GM12892 (cell line): ENCODE measurements at places on chromosomes 1 and 21.

DNA sequence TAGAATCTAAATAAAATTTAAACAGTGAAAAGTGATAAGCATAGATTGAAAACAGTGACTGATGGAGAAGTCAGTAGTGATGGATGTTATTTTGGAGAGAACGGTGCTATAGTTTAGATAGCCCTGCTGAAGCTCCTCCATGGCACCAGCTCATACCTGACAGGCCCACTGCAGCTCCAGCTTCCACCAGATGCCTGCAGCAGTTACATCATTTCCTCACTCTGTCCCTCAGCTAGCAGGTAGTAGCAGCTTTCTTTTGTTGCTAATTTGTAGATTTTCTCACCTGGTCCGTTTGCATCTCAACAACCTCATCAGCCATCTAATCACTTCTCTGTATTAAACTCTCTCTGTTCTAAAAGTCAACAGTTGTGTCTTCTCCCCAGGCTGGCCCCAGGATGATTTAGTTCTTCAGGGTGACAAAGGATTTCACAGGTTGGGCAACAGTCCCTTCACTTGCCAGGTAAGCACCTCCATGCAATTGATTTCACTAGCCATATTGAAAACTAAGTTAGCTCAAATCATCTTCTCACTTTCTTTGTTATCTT is 128.3 kb downstream of the LMX1A start:
- DNase-seq = no peak

- DNase-seq = no peak
Observed at GRCh38 chr1:245772739-245773138, 618.0 kb downstream of the KIF26B start.

DNA sequence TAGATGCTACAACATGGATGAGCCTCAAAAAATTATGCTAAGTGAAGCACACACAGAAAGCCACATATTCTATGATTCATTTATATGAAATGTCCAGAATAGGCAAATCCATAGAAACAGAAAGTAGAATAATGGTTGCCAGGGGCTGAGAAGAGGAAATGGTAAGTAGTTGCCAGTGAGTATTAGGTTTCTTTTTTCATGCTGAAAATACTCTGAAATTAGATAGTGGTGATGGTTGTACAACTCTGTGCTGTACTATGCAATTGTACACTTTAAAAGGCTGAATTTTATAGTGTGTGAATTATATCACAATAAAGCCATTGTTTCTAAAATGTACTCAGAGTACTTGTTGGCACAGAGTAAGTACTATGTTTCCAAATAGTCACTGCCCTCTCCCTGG is 15.5 kb upstream of the GFI1 start:
- DNase-seq = no peak

DNA sequence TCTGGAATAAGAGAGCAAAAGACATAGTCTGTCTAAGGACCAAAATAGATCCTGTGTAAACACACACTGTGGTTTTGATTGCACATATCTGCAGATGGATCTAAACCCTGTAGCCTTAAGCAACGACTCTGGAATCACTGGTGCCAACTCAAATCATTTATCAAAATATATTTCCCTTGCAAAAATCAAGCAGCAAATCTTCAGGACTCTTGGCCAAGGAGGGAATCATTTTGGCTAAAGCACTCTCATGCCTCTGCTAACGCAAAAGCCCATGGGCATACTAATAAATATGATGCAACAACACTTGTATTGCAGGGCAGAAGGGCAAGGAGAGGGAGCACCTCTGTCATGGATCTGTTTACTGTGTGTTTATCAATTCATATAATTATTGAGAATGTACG is 155.4 kb upstream of the DUSP10 start:
- DNase-seq = no peak

GRCh38 chr1:198848649-198849048 is 209.8 kb downstream of the PTPRC start:
- DNase-seq = no peak

GRCh38 chr1:109636201-109636952 is 16.7 kb downstream of the AMPD2 start:
- DNase-seq = no peak

DNA sequence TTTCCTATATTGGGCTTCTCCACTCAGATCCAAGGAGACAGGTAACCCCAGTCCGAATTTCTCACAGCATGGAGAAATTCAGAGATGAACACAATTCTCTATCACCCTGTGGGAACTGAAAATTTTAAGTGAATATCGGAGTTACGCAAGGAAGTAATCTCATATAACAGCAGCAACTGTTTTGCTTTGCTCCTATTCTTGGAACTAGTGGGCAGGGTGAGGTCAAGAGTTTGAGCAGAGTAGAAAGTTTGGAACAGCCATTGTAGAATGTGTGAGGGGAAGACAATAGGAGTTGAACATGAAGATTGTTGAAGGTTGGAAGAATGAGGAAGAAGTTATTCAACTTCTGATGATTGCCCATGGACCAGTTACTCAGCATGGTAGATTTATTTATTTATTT is 24.3 kb upstream of the SLC35D1 start:
- DNase-seq = no peak

- no peak for DNase-seq
Observed at GRCh38 chr1:246497331-246497915, 9.7 kb downstream of the SMYD3 start.

- no peak for DNase-seq
Observed at GRCh38 chr1:16122350-16122881, 33.5 kb downstream of the EPHA2 start.

GRCh38 chr1:167714098-167714438 is 7.7 kb upstream of the MPZL1 start:
- DNase-seq = no peak

DNA sequence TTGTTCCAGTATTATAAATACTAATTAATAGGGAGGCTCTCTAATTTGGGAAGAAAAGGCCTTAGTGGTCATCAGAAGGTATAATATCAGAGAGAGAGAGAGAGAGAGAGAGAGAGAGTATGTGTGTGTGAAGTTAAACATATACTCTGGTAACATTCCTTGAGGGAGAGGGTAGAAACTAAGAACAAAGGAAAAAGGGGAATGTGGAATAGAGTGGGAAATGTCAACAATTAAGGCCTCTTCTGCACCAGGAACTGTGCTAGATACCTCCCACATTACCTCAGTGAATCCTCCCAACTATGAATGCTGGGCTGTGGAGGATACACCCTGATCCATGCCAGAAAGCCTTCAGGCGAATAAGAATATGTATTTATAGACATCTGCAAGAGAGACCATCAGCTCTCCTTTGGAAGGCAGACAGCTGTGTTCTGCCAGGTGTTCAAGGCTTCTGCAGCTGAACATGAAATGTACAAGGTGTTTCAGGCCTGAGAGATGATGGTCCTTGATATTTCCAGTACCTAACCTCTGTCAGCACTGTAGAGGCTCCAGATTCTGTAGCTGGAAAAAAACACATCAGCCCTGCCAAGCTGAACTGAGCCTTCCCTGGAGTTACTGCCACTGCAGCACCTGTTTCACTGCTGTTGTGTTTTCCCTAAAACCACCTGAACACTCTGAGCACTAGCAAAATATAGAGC is 29.1 kb downstream of the TBX15 start:
- no peak for DNase-seq

DNA sequence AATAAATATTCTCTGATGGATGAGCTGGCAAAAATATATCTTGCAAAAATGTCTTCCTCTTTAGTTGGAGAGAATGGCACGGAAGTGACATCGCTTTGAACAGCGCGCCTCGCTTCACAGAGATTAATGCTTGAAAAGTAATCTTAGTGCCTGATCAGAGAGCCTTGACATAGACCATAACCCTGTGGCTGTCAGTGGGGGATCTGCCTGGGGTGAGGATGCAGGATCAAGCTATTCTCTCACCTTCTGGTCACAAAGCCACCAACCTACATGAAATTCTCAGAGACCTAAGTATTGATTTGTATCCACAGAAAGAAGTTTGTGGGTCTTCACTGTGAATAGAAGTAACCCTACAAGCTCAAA is 492.6 kb downstream of the LMO4 start:
- no peak for DNase-seq

DNA sequence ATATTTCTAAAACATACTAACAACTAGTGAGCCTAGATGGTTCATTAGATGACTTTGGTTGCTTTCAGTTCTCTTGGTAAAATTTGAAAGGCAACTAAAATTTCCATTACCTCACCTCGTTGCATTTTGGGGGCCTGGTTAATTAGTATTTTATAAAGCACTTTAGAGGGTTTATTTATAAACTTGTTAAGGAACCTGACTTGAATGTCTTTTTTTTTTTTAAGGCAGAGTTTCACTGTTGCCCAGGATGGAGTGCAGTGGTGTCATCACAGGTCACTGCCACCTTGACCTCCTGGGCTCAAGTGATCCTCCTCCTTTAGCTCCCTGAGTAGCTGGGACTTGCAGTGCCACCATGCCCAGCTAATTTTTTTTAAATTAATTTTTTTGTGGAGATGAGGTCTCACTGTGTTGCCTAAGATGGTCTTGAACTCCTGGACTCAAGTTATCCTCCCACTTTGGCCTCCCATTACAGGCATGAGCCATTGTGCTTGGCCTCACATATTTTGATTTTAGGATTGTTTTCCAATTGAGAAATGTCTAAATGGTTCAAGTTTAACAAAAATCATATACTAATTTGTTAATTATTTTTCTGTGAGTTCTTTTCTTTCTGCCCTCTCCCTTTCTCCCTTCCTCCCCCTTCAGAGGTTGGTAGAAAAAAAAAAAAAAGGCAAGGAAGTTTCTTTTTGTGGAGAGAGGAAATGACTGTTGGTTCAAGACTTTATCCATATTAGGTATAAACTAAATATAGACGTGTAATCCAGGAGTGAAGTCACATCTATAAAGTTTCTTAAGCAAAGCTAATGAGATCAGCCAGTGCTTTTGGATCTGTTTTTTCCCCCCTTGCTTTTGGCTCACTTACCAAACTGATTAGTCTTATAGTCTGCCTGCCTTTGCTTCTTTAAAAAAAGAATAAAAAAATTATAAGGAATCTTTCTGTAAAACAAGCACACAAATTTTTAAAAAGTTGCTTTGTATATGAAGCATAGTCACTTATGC is 24.7 kb downstream of the CLIC4 start:
- no peak for DNase-seq

- DNase-seq = no peak
Observed at GRCh38 chr1:167627615-167627864, 2.5 kb upstream of the RCSD1 start.

DNA sequence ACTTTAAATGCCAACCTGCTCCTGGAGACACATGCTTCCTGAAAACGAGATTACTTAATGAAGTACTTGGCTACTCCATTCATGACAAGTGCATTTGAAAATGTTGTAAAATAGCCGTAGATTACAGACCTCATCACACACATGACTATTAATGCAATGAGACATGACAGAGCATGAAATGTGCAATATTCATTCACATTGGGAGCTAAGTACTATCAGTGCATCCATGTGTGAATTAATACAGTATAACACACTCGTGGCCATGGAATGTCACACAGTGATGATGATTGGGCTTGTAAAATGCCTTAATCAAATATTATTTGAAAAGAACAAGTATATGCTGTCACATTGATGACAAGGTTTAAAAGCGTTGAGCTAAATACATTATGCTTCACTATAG is 407.0 kb downstream of the AMY1C start:
- DNase-seq = no peak

- DNase-seq = no peak
Observed at GRCh38 chr1:204777591-204777990, 92.1 kb upstream of the LRRN2 start.

- DNase-seq = no peak
Observed at GRCh38 chr1:228488125-228488817, 1.1 kb downstream of the RNF187 start.

DNA sequence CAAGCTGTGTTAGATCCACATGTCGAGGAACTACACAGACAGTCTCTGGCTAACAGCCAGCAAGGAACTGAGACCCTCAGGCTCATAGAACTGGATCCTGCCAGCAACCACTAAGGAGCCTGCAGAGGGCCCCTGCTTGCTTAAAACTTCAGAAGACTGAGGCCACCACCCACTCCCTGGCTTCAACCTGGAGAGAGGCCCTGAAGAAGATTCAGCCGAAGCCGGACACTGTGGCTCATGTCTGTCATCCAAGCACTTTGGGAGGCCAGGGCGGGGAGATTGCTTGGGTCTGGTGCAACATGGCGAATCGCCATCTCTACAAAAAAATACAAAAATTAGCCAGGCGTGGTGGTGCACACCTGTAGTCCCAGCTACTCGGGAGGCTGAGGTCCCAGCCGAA is 92.6 kb upstream of the TMPRSS2 start:
- DNase-seq = no peak

DNA sequence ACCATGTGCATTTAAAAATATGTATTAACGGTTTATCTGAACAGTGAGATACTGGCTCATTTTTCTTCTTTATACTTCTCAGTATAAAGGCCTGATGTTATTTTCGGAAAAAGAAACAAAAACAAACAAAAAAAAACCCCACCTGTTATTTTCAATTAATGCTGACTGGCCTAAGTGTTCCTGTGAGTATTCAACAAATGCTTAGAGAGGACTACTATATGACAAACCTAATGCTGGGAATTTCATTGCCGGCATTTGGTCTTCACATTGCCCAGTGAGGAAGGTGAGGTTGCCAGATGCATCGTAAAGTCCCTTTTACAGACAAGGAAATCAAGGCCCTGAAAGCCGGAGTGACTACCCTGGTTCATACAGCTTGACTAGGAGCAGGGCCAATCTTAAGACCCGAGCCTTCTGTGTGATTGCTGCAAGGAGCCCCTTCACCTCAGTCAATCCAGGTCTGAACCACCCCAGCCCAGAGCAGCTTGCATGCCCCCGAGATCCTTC is 599 bp downstream of the MRPL24 start:
- DNase-seq = no peak

DNA sequence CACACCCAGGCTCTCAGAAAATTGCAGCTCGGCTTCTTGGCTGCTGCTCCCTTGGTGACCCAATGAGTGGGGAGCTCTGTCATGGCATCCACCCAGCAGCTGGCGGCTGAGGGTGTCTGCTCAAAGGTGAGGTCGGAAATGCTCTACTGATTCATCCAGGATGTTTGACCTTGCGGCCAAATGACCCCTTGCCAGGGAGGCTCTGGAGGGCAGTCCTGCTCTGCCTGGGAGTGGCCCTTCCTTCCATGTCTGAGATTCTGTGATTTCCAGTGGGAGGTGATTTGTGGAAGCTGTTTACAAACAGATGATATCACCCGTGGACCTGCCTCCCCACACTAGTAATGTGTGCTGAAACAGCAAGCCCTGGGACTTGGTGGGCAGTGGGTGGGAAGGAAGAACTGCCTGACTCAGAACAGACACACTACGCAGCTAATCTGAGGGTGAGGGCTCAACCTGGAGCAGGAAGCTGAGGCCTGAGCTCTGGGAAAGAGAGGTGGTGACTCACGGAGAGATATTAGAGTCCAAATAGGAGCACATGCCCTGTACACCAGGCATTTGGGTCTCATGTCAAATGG is 3.0 kb downstream of the CRCT1 start:
- DNase-seq = no peak

- no peak for DNase-seq
Observed at GRCh38 chr1:55636696-55637095, 421.5 kb upstream of the USP24 start.
